ENCODE measurements at places on chromosomes 11 and 22.

DNA sequence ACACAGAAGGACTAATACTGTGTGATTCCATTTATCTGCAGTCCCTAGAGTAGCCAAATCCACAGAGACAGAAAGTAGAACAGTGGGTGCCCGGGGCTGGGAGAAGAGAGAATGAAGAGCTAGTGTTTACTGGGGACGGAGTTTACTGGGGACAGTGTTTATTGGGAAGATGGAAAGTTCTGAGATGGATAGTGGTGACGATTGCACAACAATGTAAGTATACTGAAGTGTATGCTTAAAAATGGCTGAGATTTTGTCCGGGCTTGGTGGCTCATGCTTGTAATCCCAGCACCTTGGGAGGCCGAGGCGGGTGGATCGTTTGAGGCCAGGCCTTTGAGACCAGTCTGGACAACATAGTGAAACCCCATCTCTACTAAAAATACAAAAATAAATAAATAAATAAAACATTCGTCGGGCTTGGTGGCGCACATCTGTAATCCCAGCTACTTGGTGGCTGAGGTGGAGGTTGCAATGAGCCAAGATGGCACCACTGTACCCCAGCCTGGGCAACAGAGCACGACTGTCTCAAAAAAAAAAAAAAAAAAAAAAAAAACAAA, 132.4 kb downstream of the CTTN start:
- no peak for DNase-seq

DNA sequence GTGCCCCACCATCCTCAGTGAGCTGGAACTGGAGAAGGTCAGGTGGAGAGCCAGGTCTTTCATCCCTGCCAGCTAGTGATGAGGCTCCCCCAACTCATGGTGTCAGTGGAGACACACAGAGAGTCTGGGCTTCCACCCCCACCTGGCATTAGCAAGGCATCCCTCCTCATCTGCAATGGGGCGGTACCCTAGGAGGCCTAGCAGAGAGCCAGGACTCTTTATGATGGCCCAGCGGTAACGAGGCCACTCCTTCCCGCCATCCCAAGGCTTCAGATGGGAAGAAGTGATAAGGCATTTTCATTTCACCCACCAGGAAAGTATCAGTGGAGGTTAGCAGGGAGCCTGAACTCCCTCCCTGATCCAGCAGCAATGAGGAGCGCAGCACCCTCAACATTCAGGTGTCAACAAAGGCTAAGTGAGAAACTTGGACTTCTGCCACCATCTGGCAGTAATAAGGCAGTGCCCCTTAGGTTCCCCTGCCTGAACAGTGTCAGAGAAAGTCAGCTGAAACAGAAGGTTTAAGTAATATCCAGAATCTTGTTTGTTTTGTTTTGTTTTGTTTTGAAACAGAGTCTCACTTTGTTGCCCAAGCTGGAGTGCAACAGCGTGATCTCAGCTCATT, 40.5 kb upstream of the FBLN1 start:
- DNase-seq, result no peak

DNA sequence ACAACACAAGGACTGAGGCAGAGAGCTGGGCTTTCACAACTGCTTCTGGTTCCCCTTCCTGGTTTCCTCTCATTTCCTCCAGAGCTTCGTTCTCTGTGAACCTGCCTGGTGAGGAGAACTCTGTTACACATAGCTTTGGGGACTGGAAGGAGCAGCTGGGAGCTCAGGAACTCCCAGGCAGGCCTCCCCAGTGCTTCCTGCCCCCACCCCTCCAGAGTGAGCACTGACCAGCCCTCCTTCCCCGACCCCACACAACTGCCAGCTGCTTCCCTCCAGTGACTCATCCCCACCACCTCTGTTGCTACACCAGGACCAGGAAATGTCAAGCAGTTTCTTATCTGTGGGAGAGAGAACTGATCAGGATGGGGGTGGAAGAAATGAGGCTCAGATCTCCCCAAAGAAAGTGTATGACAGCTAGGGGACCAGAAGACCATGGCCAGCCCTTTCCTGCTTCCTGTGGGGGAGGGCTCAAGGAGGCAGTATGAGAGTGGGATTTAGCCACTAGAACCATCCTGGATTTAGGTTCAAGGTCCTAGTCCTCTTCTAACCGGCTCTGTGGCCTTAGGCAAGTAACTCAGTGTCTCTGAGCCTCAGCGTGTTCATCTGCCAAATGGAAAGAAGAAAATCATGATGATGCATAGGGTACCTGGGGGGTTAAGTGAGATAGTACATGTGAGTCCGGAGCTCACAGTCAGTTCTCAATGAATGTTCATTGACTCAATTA, 4.5 kb upstream of the TP53I11 start:
- DNase-seq, result no peak

DNA sequence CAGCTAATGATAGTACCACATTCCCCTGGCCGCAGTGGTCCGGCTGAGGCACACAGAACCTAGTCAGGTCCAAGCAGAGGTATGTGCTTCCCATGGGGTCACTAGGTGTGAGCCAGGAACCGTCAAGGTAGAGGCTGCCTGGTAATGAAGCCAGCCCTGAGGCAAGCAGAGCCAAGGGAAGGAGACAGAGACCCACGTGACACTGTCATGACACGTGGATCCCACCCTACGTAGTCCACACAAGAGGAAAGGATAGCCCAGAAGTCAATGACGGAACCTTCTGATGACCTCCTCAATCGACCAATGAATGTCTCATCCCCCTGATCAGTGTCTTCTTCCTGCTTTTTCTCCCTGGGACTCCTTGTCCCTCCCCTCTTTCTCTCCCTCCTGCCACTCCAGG, 19.0 kb downstream of the A4GALT start:
- no peak for DNase-seq

- no peak for DNase-seq
Measured at GRCh38 chr11:121904148-121904547, 211.9 kb downstream of the BLID start.

GRCh38 chr22:40345271-40345670, 1.0 kb upstream of the ADSL start:
- no peak for DNase-seq

Data from stimulated activated CD8-positive, alpha-beta memory T cell treated with anti-CD3 and anti-CD28 coated beads, Interleukin-15, amount 100 ng/mL, for 24 hours (primary cell).